Stimulated activated naive CD4-positive, alpha-beta T cell (primary cell): ENCODE measurements at places on chromosomes 11 and 22.

GRCh38 chr11:66905631-66906030, 48.8 kb downstream of the LRFN4 start:
- no peak for DNase-seq

DNA sequence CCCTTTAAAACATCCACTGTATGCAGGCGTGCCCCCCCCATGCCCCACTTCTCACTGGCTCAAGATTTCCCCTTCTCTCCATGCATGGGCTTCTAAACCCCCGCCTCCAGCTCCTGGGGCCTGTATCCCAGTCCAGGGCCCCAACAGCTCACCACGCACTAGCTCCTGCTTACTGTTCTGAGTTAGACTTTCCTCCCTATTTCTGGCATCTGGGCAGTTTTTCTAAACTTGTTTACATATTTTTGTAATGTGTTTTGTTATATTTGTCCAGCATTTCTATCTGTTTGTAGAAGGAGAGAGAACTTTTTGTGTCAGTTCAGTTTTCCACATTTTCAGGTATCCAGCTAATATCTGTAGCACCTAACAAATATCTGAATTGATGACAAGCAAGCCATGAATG, 178.5 kb downstream of the SPON1 start:
- no peak for DNase-seq

GRCh38 chr11:84865257-84865656, 761.9 kb downstream of the DLG2 start:
- no peak for DNase-seq

GRCh38 chr22:18001040-18001893, 23.1 kb downstream of the MICAL3 start:
- peak; percentile 6 for DNase-seq
